ENCODE measurements at places on chromosomes 12 and 14.

DNA sequence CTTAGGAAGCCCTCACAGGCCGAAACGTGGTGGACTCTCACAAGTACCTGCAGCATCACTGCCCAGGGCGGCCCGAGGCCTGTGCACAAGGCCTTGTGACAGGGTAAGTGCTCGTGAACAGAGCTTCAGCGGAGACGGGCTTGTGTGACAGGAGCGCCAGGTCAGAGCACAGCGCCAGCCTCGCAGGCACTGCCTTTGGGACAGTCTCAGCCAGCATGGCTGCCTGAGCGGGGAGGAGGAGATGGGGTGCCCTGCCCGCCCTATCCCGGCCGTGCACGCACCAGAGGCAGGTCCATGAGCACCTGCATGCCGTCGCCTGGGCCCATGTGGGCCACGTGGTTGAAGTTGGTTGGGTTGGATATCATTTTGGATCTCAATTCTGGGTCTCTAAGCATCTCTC, 16.9 kb downstream of the AMN start:
- DNase-seq: no peak

DNA sequence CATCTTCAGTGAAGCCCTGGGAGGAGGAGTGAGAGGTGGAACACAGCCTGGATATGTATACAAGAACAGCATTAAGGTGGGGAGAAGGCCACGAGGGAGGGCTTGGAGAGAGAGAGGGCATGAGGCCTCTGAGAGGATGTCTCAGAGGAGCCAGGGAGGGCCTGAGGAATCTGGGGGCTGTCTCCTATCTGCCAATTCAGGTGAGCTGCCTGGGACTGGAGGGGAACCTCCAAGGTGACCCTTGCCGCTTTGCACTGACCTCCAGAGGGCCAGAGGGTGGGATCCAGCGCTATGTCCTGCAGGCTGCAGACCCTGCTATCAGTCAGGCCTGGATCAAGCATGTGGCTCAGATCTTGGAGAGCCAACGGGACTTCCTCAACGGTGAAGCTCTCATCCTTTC, 4.4 kb downstream of the ARHGEF25 start:
- no peak for DNase-seq

GRCh38 chr14:30621354-30621939, 672 bp upstream of the SCFD1 start:
- no peak for DNase-seq

- DNase-seq: no peak
These were observed 15.4 kb upstream of the IFI27L2 start for GRCh38 chr14:94144765-94145164.

DNA sequence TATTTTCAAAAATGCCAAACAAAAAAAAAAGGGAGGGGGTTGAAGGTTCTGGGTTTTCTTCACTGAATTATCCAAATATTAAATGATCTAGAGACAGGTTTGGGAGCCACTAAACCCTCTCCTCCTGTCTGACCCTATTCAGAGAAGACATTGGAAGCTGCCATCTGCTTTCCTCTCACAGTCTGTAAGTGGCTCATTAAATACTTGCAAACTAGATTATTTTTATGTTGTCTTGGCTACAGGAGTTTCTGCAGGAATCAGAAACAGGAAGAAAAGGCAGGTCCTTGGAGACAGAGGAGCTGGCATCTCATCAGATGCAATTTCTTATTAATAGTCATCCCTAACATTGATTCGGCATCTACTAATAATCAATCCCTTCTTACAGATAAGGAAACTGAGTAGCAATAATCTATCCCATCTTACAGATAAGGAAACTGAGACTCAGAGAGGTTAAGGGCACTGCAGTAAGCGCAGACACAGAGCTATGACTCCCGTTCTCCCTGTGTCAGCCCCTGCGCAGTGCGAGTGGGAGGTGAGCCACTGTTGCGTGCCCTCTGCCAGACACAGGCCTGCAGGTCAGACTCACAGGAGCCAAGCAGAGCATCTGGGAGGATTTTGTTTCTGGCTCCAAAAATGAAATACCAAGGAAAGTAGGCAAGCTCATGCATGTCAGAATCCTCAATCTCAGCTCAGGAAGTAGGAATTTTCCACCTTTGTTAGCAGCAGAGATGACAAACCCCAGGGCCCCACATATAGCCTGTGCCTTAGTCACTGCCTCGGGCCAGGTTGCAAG, 11.0 kb downstream of the BDKRB2 start:
- no peak for DNase-seq

- DNase-seq: no peak
These were observed 284.7 kb upstream of the PWP1 start for GRCh38 chr12:107400686-107401447.

DNA sequence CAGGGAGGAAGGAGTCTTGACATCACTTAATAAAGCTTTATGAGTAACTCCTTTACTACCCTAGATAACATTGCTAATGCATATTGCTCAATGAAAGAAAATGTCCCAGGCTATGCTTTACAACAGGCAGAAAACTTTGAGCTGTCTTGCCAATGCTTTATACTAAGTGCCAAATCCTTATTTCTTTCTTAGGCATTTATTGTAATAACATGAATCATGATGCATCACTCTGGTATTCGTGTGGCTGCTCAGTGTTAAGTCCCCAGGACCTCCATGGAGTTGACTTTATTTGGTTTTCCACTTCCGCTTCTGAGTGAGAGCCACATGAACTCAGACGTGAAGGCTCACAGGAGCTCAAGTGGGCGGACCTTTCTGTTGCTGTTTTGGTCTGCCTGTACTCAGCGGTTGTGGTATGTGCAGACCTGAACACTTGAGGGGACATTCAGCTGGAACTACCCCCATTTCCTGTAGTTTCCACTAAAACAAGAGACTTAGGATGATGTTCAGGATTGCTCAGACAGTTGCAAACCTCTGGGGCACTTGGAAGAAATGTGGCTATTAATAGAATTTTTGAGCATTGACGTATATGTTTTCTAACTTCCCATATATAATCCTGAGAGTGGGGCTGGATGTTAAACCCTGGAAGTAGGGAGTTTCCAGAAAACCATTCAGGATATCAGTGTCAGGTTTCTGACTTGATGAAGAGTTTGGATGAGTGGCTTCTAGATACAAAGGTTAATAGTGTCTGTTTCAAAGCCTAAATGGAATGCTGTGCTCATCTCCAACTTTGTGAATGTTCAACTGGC, 258.6 kb downstream of the MSRB3 start:
- DNase-seq: no peak

DNA sequence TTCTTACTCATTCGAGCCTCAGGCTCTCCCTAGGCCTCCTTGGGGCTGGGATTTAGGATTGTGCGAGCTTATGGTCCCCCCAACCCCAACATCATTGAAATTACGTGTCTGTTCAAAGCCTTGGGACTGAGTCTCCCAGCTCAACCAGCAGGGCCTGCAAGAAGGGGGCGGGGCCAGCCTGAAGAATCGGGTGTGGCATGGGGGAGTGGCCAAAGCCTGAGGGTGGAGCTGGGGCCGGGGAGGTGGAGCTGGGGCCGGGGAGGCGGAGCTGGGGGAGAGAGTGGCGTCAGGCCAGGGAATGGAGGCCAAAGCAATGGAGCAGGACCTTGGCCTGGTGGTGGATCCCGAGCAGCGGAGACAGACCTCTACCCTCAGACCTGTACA, 24.3 kb upstream of the HSPB8 start:
- DNase-seq: no peak

GRCh38 chr12:124162151-124163110, 132.5 kb upstream of the RFLNA start:
- DNase-seq: peak; percentile 1

All from NCI-H1436 (cell line).